ENCODE measurements at places on chromosomes 13 and 19.

GRCh38 chr13:50594276-50595051, 249.0 kb downstream of the DLEU7 start:
- no peak for DNase-seq

DNA sequence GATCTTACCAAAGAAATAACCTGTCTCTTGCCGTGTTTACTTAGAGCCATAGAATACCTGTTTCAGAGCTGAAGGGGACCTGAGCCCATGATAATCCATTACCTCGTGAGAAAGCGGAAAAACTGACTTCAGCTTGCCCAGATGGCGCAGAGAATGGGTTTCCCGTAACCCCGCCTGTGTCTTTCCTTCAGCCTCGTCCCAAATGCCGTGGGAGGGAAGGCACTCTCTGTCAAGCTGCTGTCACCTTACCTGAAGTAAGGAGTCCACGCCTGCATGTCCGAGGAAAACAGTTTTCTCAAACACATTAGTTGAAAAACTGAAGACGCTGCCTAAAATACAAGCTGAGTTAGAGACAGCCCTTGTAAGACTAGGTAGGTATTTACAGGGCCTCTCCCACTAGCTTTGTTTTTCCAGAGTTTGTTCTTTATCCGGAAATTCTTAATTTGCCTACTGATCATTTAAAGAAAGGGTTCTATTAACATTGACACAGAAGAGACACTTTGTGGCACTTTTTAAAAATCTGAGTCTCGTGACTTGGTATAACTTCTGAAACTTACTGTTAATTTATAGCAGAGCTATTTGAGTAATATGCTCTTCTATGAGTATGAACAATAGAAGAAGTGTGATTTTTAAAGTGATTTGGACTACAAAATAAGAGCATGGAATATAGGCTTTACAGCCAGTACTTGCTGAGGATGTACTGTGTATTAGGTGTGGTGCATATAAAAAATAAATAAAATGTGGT, 1.3 kb upstream of the INTS6 start:
- DNase-seq: peak; percentile 34

- DNase-seq: no peak
Observed at GRCh38 chr19:4602173-4602788, 37.0 kb upstream of the TNFAIP8L1 start.

DNA sequence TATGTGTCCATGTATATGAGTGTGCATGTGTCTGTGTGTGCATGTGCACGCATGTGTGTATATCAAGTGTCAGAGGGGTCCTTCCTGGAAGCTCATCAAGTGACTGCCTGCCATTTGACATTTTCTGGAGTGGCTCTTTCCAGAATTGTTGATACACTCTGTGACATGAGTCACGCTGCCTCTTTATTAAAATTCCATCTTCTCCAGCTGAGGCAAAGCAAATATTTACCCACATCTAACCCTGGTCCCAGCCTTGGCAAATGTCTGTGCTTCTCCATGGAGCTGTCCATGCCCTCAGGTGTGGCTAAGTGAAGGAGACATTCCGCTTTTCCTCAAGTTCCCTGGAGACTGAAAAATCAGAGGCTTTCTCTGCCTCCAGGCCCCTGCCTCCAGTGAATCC, 88.2 kb upstream of the MBNL2 start:
- no peak for DNase-seq

DNA sequence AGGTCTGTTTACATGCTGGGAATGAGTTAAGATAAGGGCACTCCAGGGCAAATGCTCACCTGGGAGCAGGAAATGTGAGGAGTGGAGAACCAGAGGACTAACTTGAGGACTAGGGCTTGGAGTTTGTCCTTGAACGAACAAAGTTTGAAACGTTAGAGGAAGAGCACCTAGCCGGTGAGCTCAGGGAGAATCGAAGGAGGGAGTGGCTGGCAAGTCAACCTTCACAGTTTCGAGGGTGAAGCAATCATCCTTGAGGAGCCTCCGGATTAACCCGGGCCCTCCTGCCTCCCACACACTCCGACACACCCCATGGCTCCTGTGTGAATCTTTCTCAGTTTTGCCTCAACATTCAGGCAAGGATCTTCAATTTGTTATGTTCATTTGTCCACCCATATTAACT, 58.6 kb downstream of the LMO7 start:
- DNase-seq: no peak

DNA sequence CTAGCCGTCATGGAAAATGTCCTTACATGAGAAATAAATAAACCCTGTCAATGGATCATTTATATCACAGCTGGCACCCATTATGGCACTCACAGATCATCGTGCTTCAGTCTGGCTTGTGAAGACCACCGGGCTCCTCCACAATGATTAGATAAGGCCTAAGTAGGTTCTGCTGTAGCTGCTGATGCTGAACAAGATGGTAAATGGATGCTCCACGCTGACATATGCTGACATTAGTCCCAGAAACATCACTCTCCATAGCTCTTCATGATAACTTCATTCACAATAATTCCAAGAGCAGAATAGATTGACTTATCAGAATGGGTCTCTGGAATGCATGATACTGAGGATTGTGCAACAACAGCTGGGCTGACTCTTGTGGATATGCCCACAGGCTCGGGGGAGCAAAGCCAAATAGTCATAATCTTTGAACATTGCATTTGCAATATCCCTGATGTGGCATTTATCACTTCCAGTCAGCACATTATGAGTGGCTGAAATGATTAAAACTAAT, 63.8 kb upstream of the RXFP2 start:
- no peak for DNase-seq

- no peak for DNase-seq
Observed at GRCh38 chr19:11423164-11423790, 4.2 kb upstream of the RGL3 start.

- no peak for DNase-seq
Observed at GRCh38 chr19:16034180-16034579, 42.1 kb upstream of the TPM4 start.

DNA sequence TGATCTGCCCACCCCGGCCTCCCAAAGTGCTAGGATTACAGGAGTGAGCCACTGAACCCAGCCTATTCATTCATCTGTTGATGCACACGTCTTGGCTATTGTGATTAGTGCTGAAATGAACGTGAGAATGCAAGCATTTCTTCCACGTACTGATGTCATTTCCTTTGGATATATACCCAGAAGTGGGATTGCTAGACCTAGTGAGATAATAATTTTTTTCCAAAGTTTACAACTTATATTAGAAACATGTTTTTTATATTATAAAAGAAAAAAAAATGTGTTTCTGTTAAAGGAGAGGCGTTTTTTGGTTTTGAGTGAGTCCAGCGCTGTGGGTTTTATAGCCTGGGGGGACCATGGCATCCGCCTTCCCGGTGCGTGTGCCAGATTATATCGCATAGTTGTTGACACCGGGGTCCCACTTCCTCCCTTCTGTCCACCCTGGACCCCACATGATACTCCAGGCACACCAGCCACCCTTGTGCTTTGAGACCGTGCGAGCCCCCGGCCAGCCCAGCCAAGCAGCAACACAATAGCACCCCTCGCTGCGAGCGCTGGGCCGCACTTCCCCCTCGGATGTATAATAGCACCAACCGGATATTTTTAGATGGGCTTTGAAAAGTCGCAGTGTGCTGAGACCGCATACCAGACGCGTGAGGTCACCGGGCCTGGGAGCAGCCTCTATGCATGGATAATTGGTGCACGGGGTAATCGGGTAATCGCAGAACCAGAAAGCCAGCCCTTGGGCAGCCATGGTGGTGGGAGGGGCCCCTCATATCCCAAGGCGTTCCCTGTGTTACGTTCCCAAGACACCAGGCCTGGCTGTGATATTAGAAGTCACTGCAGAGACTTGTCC, 59.6 kb downstream of the MYO9B start:
- DNase-seq: no peak
